Esophagus squamous epithelium (tissue), 5 donors: ENCODE measurements at places on chromosomes 4 and X. TPM values are rescaled to one million over a fixed set of nuclear protein-coding genes. Genes with fewer than 3 reads are reported as not detected.

Gene OTC
- total RNA-seq, result 0.57 TPM

Gene DIPK2B
- 11.6 TPM for total RNA-seq

- H3K27ac ChIP-seq, result no peak overlapping the region
- H3K36me3 ChIP-seq, result no peaks in the 10 kb centered on the region
- H3K4me1 ChIP-seq, result peaks cover 17% of the 10 kb centered on the region
- DNase-seq, result no peak
Measured at GRCh38 chr4:182555997-182556418, 312.8 kb downstream of the TENM3 start.

Gene GALNTL6
- total RNA-seq, result not detected

DNA sequence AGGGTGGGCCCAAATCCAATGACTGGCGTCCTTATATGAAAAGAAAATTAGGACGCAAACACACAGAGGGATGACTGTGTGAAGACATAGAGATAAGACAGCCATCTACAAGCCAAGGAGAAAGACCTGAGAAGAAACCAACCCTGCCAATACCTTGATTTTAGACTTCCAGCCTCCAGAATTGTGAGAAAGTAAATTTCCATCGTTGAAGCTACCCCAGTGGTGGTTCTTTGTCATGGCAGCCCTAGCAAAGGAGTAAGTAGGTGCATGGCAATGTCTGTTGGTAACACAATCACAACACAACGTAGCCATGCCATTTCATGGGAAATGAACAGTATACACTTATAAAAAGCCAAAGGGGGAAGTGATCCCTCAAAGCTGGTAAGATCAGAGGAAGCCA, 25.3 kb downstream of the SMIM20 start:
- H3K36me3 ChIP-seq, result no peaks in the 10 kb centered on the region
- no peaks in the 10 kb centered on the region for H3K27me3 ChIP-seq
- H3K4me3 ChIP-seq, result no peak overlapping the region
- no peaks in the 10 kb centered on the region for H3K4me1 ChIP-seq
- no peak overlapping the region for H3K27ac ChIP-seq
- DNase-seq, result no peak

DNA sequence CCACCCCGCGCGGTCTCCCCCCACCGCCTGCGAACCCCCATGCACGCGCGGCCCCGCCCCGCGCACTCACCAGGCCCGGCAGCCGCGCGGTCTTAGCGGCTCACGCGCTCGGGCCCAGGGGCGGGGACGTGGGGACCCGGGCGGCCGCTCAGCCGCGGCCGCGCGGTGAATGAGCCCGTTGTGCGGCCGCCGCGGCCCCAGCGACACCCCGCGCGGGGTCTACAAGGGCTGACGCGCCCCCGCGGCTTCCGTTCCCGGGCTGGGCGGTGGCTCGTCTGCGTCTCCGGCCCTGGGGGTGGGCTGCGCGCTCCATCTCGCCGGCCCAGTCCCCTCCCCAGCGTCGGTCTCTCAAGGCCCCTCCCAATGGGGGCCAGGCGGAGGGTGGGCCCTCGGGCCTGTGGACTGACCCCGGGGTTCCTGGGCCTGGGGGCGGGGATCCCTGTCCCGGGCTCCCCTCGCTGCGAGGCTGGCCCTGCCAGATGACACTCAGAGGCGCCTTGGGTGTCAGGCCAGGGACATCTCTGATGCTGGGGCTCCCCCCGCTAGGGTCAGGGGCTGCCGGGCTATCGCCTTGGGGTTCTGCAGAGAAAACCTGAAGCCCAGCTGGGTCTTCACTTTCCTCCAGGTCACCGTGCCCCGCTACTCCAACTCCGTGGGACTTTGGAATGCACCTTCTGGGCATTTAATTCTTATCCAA, 4.3 kb upstream of the SLC26A1 start:
- H3K27ac ChIP-seq, result no peak overlapping the region
- DNase-seq, result no peak
- H3K27me3 ChIP-seq, result peaks cover 24% of the 10 kb centered on the region
- no peak overlapping the region for H3K4me3 ChIP-seq
- peaks cover 15% of the 10 kb centered on the region for H3K4me1 ChIP-seq

GRCh38 chr4:38078590-38079421, 118.6 kb downstream of the PTTG2 start:
- no peak for DNase-seq
- H3K4me3 ChIP-seq, result no peak overlapping the region
- H3K4me1 ChIP-seq, result peaks cover 47% of the 10 kb centered on the region
- peak overlapping the region; percentile 63 for H3K27ac ChIP-seq
- no peaks in the 10 kb centered on the region for H3K27me3 ChIP-seq
- no peaks in the 10 kb centered on the region for H3K36me3 ChIP-seq

Gene ZIC3
- not detected for total RNA-seq

- H3K27me3 ChIP-seq, result no peaks in the 10 kb centered on the region
- H3K4me3 ChIP-seq, result no peak overlapping the region
- H3K27ac ChIP-seq, result no peak overlapping the region
- H3K36me3 ChIP-seq, result no peaks in the 10 kb centered on the region
- DNase-seq, result no peak
- H3K4me1 ChIP-seq, result no peaks in the 10 kb centered on the region
Measured at GRCh38 chrX:11319806-11320520, 26.8 kb downstream of the AMELX start.

DNA sequence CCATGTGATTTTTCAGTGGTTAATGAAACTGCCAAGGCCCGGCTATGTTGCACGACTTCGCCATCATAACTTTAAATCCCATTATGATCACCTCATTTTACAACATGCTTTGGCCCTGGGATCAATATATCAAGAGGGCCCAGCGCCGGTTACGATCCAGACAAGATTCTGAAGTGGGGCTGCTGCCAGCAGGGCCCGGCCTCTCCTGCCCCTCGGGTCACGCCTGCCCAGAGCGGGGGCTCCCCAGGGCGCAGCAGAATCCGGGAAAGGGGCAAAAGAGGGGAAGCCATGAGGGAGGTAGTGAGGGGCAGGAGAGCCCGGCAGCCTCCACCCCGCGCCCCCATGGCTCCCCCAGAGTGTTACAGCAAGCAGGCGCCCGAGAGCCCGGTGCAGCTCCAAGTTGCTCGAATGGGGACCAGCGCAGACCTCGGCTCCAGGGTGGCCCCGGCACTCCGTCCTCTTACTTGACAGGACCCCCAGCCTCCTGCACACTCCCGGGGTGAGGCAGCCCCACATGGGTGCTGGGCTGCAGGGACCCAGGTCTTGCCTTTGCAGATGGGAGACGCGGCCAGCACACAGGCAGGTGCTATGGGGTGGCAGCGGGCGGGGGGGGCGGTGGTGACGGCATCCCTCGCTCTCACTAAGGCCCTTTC, 129.8 kb upstream of the NKX1-1 start:
- no peak for DNase-seq
- H3K27ac ChIP-seq, result no peak overlapping the region
- H3K36me3 ChIP-seq, result no peaks in the 10 kb centered on the region

DNA sequence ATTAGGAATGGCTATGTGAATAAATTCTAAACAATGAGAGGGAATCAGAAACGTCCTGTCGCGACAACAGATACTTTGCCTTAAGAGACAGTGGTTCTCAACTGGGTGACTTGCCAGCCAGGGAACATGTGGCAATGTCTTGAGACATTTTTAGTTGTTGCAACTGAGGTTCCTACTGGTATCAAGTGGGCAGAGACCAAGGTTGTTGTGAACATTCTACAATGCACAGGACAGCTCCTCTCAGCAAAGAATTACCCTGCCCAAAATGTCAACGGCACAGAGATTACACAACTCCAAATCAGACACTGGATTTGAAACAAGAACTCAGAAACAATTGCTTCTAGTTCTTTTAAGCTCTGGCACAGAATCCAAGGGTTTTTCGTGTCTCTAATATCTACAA, 128.6 kb downstream of the ARHGAP6 start:
- H3K36me3 ChIP-seq, result no peaks in the 10 kb centered on the region
- no peaks in the 10 kb centered on the region for H3K4me1 ChIP-seq
- no peaks in the 10 kb centered on the region for H3K27me3 ChIP-seq
- no peak overlapping the region for H3K4me3 ChIP-seq
